Trophoblast cell (in vitro differentiated cells and primary cell): ENCODE measurements at places on chromosomes 7 and 10.

DNA sequence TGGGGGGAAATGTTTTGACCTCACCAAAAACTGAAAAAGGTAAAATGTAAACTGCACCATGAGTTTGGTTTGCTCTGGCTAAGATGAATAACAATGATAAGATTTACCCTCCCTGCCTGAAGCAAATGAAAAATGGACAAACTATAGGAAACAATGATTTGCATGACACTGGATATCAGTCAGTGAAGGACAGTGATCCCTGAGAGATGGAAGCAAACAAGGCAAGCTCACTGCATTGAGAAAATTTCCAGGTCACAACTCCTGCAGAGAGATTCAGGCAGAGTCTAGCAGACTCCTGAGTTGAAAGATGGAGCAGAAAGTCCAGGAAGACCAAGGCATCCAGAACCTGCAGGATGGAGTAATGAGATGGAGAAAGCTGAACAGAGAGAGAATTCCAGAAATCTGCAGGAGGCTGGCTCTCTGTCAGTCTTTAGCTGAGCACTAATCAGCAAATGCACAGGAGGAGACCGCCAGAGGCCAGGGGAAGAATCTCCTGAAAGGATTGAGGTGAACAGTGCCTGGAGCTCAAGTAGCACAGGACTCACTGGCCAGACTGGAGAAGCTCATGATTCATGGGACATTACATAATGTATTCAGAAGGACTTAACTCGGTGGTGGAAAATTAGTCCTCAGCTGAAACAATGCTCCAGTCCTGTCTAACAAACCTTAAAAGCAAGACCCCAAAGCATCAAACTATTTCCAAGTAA, 51.2 kb upstream of the PALS2 start:
- H3K36me3 ChIP-seq = no peaks in the 10 kb centered on the region
- H3K27me3 ChIP-seq = no peaks in the 10 kb centered on the region
- no peak overlapping the region for H3K4me3 ChIP-seq
- no peak for DNase-seq
- no peak overlapping the region for H3K27ac ChIP-seq
- H3K4me1 ChIP-seq = peaks cover 2% of the 10 kb centered on the region

- peak; percentile 97 for DNase-seq
- H3K27me3 ChIP-seq = no peaks in the 10 kb centered on the region
- no peaks in the 10 kb centered on the region for H3K36me3 ChIP-seq
- H3K4me1 ChIP-seq = peaks cover 4% of the 10 kb centered on the region
- H3K4me3 ChIP-seq = no peak overlapping the region
- no peak overlapping the region for H3K27ac ChIP-seq
Observed at GRCh38 chr7:151705636-151706276, 171.2 kb downstream of the PRKAG2 start.

DNA sequence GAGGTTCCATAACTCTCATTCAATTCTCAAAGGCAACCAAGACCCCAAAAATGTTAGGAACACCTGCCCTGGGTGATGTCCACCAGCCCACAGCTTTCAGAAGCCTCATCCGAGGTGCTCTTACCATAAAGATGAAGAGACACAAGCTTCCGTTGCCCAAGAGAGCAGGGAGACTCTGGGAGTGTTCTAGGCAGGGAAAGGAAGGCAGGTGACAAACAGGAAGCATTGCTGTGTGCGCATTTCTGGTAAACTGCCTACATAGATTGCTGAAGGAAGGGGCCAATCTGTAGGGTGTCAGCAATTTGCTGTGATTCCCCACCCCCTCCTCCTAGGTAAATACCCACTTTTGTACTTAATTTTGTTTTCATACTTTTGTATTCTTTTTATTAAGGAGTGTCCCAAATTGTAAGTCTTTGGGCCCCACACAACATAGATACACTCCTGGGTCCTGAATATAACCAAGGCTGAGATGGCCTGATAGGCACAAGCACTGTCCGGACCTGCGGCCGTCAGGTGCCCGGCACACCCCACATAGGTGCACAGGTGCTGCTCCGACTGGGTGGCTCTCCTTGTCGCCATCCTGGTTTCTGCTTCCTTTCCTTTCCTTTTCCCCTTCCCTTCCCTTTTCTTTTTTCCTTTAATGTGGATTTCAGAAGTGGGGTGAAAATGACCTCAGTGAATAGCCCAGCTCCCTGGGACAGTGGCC, 51.4 kb upstream of the SMNDC1 start:
- peaks cover 16% of the 10 kb centered on the region for H3K4me1 ChIP-seq
- H3K36me3 ChIP-seq = no peaks in the 10 kb centered on the region
- no peaks in the 10 kb centered on the region for H3K27me3 ChIP-seq
- H3K4me3 ChIP-seq = no peak overlapping the region

GRCh38 chr10:80488539-80489066, 34.5 kb downstream of the TSPAN14 start:
- no peaks in the 10 kb centered on the region for H3K27me3 ChIP-seq
- no peak for DNase-seq
- peaks cover 31% of the 10 kb centered on the region for H3K36me3 ChIP-seq
- H3K4me3 ChIP-seq = no peak overlapping the region
- H3K27ac ChIP-seq = no peak overlapping the region

DNA sequence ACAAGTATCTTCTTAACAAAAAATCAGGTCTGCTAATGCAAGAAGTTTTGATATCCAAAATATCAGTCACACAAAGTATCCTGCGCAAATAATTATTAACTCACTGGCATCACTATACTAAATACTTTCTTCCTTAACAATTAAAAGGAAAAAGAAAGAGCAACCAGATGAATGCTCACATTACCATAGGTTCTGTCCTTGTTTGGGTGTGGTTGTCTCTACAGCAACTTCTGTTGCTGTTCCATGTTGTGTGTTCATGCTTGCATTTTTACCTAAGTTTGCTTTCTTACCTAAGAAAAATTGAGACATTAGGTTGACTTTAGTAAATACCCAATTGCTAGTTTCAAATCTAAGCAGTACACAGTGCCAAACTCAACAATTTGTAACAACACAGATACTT, 32.5 kb downstream of the FZD9 start:
- H3K4me1 ChIP-seq = no peaks in the 10 kb centered on the region
- no peak overlapping the region for H3K27ac ChIP-seq
- no peaks in the 10 kb centered on the region for H3K27me3 ChIP-seq
- H3K36me3 ChIP-seq = peaks cover 33% of the 10 kb centered on the region
- no peak overlapping the region for H3K4me3 ChIP-seq
- DNase-seq = no peak

GRCh38 chr10:29127731-29128130, 161.1 kb upstream of the LYZL1 start:
- no peak for DNase-seq
- peak overlapping the region; percentile 94 for H3K27ac ChIP-seq
- H3K36me3 ChIP-seq = no peaks in the 10 kb centered on the region
- H3K27me3 ChIP-seq = no peaks in the 10 kb centered on the region
- H3K4me3 ChIP-seq = no peak overlapping the region
- peaks cover 16% of the 10 kb centered on the region for H3K4me1 ChIP-seq

DNA sequence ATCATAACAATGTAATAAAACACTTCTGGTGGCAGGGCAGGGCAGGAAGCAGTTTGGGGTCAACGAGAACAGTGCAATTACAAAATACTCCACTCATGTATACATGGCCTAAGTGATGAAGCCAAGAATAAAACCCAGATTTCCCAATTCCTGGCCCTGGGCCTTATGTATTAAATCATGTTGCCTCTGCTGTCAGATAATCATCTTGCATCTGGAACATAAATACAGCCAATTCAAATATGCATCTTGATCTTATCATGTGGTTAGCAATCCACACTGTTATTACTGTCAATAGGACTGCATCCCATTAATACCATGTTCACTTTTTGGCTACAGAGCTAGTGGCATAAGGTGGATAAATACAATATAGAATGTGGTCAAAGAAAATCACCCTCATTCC, 186.5 kb upstream of the SLC25A13 start:
- no peak for DNase-seq
- no peaks in the 10 kb centered on the region for H3K36me3 ChIP-seq
- no peak overlapping the region for H3K4me3 ChIP-seq
- no peaks in the 10 kb centered on the region for H3K27me3 ChIP-seq

- peak; percentile 97 for DNase-seq
- peak overlapping the region; percentile 76 for H3K27ac ChIP-seq
- peaks cover 73% of the 10 kb centered on the region for H3K36me3 ChIP-seq
Observed at GRCh38 chr7:47298636-47299035, 283.3 kb downstream of the TNS3 start.

DNA sequence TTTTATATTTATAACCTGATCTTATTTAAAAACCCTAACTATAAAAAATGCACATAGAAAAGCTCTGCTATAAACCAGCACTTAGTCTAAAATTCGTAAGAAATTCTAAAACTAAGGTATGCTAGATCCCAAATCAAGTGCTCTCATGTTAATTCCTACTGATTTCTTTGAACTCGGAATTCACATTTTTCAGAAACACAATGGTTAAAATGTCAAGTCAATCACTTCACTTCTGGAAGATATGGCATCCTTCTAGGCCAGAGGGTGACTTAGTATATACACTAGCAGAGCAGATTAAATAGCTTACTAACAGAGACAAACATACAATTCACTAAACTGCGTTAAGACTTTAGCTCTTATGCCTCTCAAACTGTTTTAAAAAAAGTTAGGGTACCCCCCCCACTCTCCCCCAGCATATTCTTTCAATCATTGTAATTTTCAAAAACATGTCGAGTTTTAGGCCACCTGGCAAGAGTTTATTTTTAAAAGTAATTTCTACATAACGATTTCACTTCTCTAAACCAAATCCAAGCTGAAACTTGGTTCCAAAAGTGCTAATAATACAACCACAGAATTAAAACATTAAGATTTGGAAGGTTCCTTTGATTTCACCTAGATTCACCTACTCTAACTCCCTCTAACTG, 129.4 kb downstream of the NRBF2 start:
- H3K4me3 ChIP-seq = no peak overlapping the region
- DNase-seq = no peak
- no peaks in the 10 kb centered on the region for H3K27me3 ChIP-seq
